ENCODE measurements at places on chromosomes 2 and 18.
A peak's percentile ranks its signal among the peaks of the same experiment; 100 is the strongest.

GRCh38 chr2:8929128-8929527, 74.4 kb downstream of the MBOAT2 start:
- DNase-seq, result no peak

DNA sequence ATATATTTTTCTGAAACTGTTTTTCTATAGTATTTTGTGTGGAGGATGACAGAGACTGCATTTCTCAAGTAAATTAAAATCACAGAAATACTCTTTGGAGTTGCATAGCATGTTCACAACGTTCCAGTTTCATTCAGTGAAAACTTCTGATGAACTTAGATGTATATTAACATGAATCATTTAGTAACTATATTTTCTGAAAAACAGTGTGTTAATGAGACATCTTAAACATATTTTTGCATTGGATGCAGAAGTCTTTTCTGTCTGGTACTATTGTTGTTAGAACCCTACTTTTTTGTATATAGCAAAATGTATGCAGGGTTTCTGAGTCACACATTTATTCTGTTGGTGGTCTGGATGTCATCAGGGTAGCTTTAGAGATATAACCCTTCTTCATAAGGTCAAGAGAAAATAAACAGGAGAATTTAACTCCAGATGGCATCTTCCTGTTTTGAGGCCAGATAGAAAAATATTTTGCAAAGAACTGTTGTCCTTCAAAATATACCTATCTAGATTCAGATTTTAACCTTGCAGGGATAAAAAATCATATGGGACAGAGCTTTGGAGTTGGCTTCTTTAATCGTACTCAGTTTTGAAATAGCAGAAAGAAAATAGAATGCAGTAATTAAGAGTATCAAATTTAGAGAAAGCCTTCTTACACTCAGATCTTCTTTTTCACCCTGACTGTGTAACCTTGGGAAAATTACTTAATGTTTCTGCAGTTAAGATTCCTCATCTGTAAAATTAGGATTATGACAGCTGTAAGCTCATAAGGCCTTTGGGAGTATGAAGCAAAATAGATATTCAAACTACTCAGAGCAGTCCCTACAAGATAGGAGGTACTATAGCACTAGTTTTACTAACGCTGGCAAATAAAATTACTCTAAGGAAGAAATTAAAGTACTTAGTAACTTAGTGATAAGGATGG, 5.3 kb downstream of the COL3A1 start:
- DNase-seq, result no peak

DNA sequence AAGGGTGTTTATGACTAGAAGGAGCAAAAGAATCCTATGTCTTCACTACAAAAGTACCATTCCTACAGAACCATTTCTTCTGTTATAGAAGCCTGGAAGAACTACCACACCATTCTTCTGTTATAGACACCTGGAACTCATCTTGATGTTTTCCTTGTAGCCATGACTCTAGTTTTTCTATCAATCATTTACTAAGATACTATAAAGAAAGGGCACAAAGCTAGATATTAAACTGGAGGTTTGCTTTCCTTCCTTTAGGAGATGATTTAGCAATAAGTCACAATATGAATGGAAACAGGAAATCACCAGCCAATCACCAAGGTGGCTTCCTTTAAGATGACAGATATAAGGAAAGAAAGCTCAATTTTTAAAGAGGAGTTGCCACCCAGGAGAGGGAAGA, 100.3 kb upstream of the NEUROD1 start:
- DNase-seq, result no peak

- DNase-seq, result no peak
Observed at GRCh38 chr18:58856881-58857280, 7.8 kb upstream of the ZNF532 start.

DNA sequence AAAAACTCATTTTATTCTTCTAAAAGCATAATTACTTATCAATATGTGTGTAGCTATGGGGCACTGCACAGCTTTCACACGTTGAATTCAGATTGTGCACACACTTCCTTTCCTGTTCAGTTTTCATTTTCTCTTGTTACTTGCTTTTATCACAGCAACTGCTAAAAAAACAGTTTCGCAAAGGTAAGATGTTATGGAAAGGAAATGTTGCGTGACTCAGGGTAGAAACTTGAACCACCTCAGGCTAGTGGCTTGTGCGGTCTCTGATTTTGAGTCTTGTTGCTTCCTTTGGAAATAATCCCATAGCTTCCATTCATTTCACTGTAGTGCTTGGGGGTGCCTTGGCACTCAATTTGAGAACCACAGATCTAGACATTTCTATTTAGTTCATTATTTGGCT, 171.9 kb downstream of the FMNL2 start:
- no peak for DNase-seq

DNA sequence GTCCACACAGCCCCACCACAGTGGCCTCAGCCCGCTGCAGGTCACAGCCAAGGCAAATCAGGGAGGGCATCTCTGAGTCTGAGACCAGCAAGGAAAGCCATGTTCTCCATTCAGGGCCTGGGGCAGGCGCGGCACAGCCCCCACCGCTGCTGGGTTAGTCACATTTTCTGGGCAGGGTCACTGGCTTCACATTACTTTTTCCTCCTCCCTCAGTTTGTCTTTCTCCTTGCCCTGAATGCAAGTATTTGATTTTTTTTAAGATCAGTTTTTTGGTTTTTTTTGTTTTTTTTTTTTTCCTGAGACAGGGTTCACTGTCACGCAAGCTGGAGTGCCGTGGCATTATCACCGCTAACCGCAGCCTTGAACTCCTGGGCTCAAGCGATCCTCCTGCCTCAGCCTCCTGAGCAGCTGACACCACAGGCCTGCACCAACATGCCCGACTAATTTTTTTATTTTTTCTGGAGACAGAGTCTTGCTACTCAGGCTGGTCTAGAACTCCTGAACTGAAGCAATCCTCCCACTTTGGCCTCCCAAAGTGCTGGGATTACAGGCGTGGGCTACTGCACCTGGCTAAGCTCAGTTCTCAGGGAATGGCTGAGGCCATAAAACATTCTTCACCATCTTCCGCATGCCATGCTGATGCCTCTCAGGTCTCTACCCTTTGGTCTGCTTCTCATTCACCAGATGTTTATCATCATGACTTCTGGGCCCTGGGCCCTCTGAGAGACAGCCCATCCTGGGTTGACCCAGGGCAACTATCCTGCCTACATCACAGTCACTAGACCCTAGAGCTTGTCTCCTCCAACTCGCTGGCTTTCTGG, 628 bp upstream of the CAPG start:
- no peak for DNase-seq

- peak; percentile 79 for DNase-seq
Observed at GRCh38 chr2:234873828-234874173, 78.0 kb upstream of the SH3BP4 start.

DNA sequence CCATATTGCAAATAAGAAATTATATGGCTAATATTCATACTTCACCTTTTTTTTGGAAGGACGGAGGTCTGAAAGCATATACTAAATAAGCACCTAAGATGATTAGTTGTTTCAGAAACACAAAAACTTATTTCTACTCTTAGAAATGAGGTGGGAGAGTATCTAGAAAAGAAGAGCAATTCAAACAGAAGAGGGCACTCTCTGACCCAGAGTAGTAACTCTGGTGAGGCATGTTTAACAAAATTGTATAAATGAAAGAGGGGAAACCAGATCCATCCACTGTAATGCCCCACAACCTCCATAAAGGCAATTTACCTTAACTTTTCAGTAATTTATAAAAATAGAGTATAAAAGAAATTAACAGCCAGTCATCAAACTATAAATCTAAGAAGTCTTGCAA, 669.6 kb upstream of the VRK2 start:
- no peak for DNase-seq

GRCh38 chr2:8223695-8224346, 458.0 kb upstream of the ID2 start:
- no peak for DNase-seq

GRCh38 chr2:239209783-239210182, 191.0 kb downstream of the HDAC4 start:
- no peak for DNase-seq

DNA sequence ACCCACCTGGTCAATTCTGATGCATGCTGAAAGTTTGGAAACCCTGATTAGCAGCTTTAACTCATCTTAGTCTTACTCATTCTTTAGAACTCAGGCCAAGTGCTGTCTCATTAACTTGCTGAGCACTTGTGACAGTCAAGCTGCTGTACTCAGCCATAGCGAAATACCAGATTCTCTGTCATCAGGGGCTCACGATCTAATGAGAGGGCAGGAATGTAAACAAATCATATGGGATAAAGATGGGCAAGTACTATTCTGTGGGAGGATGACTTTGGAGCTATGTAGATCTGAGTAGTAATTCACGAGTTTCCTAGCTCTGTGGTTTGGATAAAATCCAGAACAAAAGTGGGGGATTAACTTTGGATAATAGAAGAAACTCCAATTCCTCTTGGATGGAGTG, 376.6 kb downstream of the HRH4 start:
- peak; percentile 92 for DNase-seq

- DNase-seq, result no peak
Observed at GRCh38 chr2:192051533-192051932, 143.2 kb downstream of the TMEFF2 start.

- no peak for DNase-seq
Observed at GRCh38 chr18:51461956-51462355, 264.5 kb upstream of the MEX3C start.

DNA sequence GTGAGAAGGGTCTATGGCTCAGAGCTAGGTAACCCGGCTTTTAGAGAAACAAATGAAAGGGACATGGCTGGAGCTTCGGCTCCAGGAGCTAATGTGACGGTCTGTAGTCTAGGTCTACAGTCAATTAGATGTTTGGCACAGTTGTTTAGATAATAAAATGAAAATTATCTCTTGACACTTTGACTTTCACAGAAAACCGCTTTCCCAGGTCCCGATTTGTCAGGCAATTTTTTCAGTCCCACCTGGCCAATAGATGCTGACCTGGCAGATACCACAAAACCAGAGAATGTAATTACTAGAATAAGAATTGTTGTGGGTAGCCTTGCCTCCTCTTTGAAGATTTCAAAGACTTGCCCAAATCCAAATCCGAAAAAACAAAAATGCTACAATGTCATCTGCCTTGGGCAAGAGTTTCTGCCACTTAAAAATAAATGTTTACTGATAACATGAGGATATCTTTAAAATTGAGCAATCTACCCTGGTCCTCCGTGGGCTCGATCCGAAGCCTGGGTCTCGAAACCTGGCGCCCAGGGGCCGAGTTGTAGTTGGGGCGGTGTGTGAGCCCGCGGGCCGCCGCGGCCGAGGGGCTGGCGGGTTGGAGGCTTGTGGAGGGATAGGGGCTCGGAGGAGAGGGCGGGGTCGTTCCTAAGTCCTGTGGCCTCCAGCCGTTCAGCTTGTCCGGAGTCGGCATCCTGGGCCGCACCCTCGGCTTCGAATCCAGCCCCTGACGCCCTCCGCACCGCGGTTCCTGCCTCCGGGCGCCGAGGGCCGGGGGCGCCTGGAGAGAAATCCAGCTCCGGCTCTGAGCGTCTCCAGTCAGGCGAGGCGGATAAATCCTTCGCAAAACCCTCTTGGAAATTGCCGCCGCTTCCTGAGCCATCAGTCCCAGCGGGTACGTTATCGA, 2.3 kb downstream of the EMX1 start:
- DNase-seq, result no peak

DNA sequence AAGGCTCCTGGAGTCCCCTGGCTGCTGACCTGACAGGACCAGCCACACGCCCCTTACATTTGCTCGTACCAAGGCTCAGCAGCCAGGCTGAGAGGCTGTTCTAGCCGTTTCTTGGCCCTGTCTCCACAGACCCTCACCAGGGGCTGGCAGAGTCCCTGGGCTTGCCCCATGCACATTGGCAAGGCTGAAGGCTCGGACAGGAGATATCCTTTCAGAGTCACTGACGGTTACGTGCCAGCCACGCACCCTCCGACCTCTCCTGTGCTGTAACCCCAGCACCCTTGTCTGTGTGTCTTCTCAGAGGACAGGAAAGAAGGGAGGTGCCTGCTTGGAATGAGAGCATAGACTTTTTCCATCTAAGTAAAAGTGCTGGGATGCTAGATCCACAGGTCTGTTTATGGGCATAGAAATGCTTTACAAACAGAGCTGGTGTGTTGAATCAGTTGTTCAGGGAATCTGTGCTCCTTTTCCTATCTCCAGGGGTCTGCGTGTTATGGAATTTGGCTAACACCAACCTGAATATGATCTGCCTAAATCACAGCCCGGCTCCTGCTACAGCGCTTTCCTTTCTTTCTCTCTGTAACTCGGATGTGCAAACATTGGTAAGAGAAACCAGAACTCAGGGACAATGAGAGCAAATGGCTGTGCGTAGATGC, 41.0 kb downstream of the COPS8 start:
- no peak for DNase-seq

GRCh38 chr18:24609254-24609653, 148.8 kb downstream of the HRH4 start:
- no peak for DNase-seq

- no peak for DNase-seq
Observed at GRCh38 chr2:84799772-84800171, 81.1 kb downstream of the TRABD2A start.

DNA sequence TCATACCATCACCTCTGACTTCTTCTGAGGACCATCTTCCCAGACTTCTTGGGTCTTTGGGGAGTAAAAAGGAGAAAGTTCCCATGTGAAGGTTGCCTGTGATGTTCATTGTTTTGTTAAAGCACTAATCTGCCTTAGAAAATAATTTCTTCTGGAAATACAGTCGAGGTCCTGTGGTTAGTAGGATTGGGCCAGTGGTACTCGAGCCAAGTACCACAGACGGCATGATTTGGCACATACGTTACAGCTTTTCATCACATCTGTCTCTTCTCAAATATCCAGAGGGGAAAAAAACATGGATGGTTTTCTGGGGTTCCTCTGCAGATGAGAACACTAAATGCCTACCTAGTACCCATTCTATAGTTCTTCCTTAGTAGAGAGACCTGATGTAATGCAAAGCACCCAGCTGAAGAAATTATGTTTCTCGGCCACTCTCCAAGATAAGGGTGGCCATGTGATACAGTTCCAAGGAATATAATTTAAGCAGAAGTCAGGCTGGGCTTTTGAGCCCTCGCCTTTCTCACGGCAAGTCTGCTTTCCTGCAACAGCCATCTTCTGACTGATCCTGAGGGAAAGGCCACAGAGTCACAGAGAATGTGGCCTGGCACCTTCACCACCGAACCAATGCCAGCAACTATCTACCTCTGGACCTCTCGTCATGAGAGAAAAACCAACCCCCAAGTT, 161.0 kb downstream of the RNF152 start:
- DNase-seq, result no peak

- DNase-seq, result no peak
Observed at GRCh38 chr2:48545244-48545643, 15.3 kb downstream of the STON1 start.

GRCh38 chr2:227161947-227162346, 2.1 kb downstream of the COL4A4 start:
- DNase-seq, result no peak

DNA sequence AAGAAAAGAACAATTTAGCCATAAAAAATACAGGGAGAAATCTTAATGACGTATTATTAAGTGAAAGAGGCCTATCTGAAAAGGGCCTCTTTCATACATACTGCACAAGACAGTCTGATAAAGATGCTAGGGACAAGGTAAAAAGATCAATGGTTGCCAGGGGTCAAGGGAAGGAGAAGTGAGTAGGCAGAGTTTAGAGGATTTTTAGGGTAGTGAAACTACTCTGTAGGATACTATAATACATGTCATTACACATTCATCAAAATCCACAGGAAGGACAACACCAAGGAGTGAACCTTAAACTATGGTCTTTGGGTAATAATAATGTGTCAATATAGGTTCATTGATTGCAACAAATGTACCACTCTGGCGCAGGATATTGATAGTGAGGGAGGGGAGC, 289.3 kb downstream of the FSIP2 start:
- no peak for DNase-seq

GRCh38 chr2:229160180-229160579, 110.9 kb downstream of the PID1 start:
- DNase-seq, result no peak

Data from kidney (tissue), 22 donors.